ENCODE measurements at places on chromosomes 3 and 15. TPM values are rescaled to one million over a fixed set of nuclear protein-coding genes. Genes with fewer than 3 reads are reported as not detected.

DNA sequence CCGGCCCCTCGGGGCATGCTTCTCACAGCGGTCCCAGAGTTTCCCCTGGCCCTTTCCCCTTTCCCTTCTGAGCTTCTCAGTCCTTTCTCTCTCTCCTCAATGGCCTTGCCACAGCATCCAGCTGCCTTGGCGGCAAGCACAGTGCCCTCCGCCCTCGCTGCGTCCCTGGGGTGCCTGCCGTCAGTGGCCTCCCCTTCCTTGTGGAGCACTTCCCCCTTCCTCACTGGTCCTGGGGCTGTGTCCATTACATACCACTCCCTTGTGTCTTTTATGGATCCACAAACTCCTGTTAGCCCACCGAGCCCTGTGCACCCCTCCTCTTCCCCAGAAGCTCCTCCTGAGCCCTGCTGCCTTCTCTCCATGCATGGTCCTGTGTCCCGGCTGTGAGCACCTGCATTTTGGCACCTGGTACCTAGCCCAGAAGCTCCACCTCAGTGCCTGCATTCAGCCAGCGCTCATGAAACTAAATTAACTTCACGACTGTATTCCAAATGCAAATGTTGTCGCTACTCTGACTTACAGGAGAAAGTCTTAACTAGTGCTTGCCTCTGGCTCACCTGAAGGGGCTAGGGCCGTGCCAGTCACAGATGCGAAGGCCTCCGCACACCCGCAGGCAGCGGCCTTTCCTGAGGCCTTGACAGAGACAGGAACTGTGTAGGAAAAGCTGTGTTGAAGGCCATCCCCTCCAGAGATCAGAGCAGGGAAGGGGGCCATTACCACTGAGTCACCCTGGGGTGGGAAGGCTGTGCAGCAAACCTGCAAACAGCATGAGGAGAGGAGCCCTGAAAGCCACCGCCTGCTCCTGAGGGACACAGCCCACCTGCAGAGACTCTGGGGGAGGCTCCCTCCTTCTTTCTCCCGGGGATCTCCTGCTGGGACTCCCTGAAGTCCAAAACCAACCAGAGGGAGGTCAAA, 19.1 kb upstream of the KLF13 start:
- no peak for DNase-seq

DNA sequence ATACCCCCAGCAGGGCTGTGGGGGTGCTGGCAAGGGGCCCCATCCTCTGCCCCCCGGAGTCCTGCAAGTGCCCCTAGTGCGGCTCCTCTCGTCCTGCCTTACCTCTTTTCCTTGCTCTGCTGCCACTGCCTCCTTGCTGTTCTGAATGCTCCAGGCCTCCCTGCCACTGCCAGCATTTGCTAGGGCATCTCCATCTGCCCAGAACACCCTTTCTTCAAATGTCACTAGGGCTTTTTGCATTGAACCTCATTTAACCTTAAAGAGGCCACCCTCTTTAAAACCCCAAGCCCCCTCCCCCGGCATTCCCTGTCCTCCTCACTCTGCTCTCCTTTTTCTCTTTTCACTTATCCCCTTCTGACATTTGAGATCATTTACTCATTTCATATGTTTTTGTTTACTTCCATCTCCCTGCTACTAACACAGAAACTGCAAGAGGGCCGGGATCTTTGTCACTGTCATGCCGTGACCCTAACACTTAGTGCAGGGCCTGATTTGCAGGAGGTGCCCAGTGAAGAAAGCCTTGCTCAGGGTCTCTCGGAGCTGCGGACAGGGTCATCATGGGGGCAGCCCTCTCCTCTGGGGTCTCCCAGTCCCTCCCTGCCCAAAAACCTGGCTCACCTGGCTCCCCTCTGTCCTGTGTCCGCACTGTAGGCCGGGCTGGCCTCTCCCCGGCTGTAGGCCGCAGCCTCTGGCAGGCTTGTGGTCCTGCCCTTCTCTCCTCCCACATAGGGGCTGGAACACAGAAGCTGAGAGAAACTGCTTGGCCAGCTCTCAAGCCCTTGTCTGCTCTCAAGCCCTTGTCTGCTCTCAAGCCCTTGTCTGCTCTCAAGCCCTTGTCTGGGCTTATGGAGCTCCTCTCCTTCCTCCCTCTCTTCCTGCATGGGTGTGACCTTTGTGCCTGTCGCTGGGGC, at the start of gene ACOX2:
Gene ACOX2, minus strand, starts transcription at position 690 of the 911 bp plus-strand sequence. CDS start 2,084 bp downstream, outside the sequence.
- DNase-seq = no peak

GRCh38 chr15:80560601-80561400, 134.3 kb upstream of the ABHD17C start:
- no peak for DNase-seq

Gene SLC6A1
- total RNA-seq = not detected

DNA sequence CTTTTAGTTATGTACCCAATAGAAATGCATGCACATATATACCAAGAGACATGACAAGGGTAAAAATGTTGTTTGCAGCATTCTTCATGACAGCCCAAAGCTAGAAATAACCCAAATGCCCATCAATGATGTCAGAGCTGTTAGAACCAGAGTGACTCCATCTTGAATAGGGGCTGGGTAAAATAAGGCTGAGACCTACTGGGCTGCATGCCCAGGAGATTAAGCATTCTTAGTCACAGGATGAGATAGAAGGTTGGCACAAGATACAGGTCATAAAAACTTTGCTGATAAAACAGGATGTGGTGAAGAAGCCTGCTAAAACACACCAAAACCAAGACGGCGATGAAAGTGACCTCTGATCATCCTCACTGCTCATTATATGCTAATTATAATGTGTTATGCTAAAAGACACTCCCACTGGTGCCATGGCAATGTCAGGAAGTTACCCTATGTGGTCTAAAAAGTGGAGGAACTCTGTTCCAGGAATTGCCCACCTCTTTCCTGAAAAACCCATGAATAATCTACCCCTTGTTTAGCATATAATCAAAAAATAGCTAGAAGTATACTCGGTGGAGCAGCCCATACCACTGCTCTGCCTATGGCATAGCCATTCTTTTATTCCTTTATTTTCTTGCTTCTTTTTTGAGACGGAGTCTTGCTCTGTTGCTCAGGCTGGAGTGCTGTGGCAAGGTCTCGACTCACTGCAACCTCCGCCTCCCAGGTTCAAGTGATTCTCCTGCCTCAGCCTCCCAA, 32.9 kb downstream of the ZBTB11 start:
- peak; percentile 96 for DNase-seq

Gene CNTN3
- total RNA-seq = 9.8 TPM

DNA sequence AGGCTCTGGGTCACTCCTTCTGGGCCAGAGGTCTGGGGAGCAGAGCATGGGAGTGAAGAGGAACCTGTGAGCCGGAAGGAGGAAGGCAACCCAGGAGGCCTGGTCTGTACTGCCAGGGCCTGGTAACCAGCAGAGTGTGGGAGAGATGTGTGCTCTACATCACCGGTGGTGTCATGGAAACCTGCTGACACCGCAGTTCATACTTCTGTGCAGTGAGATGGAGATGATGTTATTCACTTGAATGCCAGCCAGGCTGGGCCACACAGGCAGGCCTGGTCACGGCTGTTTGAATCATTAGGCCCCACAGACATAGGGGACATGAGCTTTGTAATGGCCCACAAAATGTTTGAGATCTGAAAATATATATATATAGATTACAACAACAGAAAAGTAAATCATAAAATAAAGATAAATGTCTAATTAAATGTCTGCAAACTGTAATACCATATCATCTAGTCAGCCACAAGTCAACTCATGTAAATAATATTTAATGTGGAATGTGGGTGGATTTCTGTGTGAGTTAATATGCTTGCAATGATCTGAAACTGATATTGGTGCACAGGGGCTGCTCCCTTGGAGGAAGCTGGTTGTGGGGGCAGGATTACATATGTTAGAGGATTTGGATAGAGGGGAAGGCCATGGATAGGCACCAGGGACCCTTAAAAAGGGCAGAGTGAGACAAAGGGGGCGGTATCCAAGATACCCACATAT, 108.5 kb upstream of the PFN2 start:
- peak; percentile 92 for DNase-seq

DNA sequence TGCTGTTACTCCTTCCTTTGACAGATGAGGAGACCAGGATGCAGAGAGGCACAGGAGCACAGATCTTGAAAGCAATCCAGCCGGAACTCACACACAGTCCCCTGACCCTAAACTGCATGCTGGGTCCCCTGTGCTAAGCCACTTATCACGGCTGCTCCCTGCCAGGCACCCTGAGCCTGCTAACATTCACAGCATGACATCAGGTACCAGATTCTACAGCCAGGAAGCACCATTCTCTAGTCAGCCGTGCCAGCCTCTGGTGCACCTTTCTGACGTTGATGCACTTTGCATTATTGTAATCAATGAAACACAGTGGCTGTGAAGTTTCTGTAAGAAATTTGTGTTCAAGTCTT, 247.3 kb downstream of the OCA2 start:
- DNase-seq = no peak

- DNase-seq = no peak
Observed at GRCh38 chr3:121870717-121871116, 23.5 kb upstream of the SLC15A2 start.

Gene SKOR1
- 0.05 TPM for total RNA-seq

DNA sequence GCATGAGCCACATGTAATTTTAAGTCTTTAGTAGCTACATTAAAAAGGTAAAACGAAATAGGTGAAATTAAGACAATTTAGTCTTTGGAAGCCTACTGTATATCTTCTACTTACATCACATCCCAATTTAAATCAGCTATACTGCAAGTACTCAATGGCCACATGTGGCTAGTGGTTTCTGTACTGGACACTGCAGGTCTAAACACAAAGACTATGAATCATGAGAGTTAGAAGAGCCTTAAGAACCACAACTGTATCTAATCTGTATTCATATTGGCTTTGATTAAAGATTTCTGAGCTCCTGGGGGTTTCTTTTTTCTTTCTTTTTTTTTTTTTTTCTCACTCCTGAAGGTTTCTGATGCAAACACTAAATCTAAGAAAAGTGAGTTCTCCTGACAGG, 2.3 kb upstream of the EIF1B start:
- no peak for DNase-seq

Gene TMEM266
- total RNA-seq = 0.15 TPM

DNA sequence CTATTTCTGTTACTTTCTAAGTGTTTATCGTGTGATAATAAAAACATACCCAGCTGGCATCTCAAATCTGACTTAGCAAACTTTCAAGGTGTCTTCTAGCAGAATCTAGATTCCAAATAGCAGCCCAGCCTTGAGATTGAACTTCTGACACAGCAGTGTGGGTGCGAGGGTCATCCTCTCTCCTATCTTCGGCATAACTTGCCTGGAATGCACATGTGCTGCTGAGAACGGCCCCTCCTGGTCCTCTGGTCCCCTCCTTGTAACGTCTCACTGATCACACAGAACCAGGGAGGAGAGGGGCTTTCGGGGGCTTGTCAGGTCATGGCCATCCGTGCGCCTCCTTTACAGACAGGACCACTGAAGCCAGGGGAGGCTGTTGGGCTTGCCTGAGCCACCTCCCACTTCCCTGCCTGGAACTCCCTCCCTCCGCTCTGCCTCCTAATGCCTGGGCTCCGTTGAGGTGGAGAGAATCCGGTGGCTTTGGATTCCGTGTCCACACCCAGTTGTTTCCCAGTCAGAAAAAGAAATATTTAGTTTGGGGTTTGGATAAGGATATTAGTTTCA, 344.4 kb upstream of the C2CD4B start:
- DNase-seq = no peak

Gene TAGLN3
- not detected for total RNA-seq

Gene AHSG
- not detected for total RNA-seq

Gene ZNF385D
- total RNA-seq = 3.3 TPM

GRCh38 chr3:170907637-170908234, 701 bp downstream of the EIF5A2 start:
- DNase-seq = peak; percentile 4

- DNase-seq = no peak
Observed at GRCh38 chr15:71529361-71529760, 281.0 kb upstream of the NR2E3 start.

DNA sequence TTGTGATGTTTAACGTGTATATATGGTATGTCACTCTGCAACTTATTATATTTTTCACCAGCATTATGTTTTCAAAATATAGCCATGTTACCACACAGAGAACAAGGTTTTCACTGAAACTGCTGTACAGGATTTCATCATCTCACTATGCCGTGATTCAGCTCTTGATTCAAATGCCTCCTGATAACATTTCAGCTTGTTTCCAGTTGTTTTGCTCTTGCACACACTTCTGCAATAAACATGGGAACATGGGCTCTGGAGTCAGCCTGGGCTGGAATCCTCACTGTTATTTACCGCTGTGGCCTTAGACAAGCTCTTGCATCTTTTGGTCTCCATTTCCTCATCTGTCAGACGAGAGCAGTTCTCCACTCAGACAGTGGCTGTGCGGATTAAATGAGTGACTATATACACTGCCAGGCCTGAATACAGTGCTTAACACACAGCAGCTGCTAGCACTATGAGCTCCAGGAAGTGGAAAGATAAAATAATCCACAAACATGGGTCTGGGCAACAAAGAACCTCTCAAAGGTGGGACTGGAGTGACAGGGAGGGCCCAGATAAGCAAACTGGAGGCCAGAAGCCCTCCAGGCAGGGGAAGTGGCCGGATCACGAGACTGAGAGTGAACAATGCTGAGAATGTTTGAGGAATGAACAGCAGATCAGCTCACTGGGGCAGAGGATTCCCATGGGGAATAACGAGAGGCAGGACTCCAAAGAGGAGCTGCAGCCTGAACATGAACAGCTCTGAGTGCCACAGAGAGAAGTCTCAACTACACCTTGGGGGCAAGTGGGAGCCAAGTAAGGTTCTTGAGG, 17.7 kb downstream of the NTRK3 start:
- DNase-seq = no peak

Gene ZBED2
- 0.20 TPM for total RNA-seq

- no peak for DNase-seq
Observed at GRCh38 chr3:98727638-98728037, 35.5 kb upstream of the ST3GAL6 start.

GRCh38 chr3:113409676-113410075, 31.6 kb downstream of the CFAP44 start:
- no peak for DNase-seq

Gene PCOLCE2
- total RNA-seq = 0.92 TPM

DNA sequence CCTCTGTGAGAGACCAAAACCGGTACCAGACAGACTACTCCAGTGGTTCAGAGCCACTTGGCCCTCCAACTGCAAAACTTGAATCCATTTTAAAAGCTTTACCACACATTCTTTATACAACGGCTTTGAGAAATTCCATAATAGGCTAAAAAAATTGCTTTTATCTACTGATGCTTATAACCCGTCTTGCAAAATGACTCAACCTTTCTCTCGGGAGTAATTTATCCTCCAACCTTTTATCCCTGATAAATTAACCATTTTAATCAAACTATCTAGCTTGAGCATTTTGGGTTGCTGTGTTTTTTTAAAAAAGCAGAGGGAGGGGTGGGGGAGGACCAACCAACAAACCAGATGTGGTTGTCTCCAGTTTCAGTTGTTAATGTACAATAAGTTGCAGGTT, 275.7 kb upstream of the LRTM1 start:
- no peak for DNase-seq
